LoVo (cell line): ENCODE measurements at places on chromosomes 6 and 20.

DNA sequence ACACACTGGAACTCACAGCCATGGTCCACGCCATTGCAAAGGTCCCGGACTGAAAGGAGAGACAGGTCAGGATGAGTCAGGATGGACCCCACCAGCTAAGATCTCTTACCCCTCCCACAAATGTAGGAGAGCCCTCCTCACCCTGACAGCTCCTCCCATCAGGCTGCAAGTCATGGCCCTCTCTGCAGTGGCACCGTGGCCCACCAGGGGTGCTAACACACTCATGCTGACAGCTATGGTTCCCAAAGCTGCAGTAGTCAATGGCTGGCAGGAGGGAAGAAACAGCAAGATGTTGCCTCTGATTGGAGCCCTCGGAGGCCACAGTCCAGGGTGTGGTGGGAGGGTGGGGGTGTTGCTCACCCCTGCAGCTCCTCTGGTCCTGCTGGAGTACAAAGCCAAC, 5.7 kb upstream of the RBPJL start:
- no peak for DNase-seq

- peak; percentile 3 for DNase-seq
These were observed 59.1 kb upstream of the TMEM244 start for GRCh38 chr6:129920103-129920798.

DNA sequence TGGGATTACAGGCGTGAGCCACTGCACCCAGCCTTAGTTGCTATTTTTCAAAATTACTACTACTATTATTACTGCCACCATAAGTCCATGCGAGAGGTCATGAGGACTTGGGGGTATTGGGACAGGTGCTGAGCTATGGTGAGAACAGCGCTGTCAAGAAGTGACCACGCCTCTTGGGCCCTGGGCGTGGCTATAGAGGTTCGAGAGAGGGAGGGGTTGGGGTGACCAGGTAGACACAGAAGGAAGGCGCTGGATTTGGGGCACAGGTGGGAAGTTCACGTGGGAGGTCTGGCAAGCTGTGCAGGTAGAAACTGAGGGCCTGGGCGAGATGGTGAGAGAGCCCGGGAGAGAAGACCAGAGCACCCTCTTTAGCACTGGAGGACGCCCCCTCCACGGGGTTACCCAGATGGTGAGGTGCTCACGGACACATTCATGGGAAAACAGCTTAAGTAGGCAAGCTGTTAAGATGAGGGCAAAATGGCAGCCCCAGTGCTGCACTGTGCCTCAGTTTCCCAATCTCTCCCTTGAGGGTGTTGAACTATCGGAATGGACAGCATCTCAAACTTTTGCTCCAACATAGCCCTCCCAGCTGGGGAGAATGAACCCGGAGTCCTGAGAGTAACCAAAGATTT, 61.0 kb downstream of the RAB44 start:
- no peak for DNase-seq

- DNase-seq, result no peak
These were observed 45.7 kb downstream of the MYLIP start for GRCh38 chr6:16174416-16175078.

GRCh38 chr6:10793035-10793434, 45.3 kb downstream of the MAK start:
- DNase-seq, result no peak

GRCh38 chr6:157693867-157694266, 129.2 kb upstream of the SNX9 start:
- DNase-seq, result peak; percentile 74

- no peak for DNase-seq
These were observed 289.9 kb downstream of the PLCB1 start for GRCh38 chr20:8421981-8422380.

DNA sequence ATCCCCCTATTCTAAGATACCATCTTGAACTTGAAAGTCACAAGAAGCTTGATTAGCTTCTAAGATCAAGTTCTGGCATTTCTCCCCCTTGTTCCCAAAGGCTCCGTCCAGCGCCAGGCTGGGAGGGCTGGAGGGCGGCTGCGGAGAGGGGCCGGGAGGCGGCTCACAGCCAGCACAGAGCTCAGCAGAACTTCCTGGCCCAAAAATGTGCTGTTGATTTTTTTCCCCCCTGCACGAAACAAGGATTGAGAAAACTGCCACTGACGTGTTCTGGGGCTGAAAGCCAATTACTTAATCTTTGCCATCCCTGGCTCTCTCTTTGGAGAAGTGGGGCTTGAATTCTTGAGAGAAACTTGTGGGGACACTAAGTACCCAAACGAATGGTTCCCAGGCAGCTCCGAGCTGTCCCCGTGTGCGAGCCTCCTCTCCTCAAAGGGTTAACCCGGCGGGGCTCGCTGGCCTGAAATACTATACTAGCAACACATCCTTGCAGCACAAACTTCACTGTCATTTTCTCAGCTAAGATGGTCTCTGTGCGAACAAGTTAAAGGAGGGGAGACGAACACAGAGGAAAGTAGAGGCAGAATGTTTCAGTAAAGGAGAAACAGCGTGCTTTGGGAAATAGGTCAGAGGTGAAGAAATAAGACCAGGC, 452 bp downstream of the TRAF3IP2 start:
- DNase-seq, result peak; percentile 47

GRCh38 chr20:438571-439469, 23.5 kb downstream of the TBC1D20 start:
- no peak for DNase-seq

DNA sequence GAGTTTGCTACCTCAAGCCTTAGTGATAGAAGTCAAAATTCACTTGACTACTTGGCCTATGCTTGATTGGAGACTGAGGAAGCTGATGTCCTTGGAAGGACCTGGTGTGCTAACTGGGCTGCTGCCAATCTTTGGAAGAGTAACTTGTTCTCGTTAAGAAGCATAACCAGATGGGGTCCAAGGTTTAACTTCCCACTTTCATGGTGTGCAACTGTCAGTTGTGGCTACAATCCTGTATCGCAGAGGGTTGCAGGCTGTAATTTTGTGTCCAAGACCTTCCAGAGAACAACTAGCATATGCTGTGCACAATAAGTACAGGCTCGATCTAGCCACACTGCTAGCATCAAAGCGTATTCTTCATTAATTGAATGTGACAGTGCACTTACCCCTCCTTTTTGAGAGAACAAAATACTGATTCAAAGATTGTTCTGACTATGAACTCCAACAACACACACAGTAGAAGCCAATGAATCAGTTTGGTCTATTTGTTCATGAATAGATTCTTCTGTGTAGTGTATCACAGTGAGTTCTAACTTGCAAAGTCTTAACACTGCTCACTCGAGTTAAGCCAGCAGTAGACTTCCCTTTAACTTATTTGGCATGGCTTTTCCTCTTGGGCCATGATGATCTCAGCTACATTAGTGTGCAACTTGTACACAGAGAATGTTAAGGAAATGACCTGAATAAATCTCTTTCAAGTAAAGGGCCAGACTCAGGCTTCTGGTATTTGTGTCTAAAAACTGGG, 15.8 kb upstream of the PLCB1 start:
- no peak for DNase-seq

DNA sequence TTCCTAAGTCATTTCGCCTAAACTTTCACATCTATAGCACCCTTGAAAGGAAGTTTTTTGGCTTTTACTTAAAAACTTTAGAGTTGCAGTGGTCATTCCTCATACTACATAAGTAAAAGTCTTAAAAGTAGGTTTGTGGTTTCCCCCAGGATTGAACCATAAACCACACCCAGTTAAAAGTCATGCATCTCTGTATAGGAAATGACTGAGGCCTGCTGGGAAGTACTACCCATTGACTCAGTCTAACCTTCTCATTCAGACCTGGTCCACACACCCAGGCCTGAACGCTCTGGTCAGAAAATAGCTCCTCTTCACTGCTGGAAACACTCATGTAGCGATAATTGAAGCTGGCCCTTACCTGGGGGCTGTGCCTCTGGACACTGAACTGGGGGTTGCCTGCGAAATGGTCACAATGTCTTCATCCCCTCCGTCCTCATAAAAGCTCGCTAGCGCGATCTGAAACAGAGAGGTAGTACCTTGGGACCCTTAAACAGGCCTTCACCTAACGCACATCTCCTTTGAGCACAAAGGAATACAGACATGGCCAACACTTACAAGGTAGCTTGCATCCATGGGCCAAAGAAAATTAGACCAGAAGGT, 2.6 kb downstream of the NSFL1C start:
- DNase-seq, result no peak

GRCh38 chr6:85490516-85491248, 40.8 kb downstream of the NT5E start:
- DNase-seq, result peak; percentile 17

GRCh38 chr6:149864578-149865535, 698 bp upstream of the LRP11 start:
- peak; percentile 71 for DNase-seq
